ENCODE measurements at places on chromosomes 11 and 22.

- no peak for DNase-seq
Observed at GRCh38 chr11:95152876-95153856, 63.5 kb downstream of the ENDOD1 start.

GRCh38 chr11:87398931-87399330, 361.2 kb downstream of the TMEM135 start:
- DNase-seq = no peak

- DNase-seq = no peak
Observed at GRCh38 chr22:26463688-26464087, 19.9 kb downstream of the HPS4 start.

GRCh38 chr22:48945621-48946458, 881.8 kb downstream of the BRD1 start:
- no peak for DNase-seq

GRCh38 chr11:76854709-76855108, 6.0 kb upstream of the ACER3 start:
- no peak for DNase-seq

DNA sequence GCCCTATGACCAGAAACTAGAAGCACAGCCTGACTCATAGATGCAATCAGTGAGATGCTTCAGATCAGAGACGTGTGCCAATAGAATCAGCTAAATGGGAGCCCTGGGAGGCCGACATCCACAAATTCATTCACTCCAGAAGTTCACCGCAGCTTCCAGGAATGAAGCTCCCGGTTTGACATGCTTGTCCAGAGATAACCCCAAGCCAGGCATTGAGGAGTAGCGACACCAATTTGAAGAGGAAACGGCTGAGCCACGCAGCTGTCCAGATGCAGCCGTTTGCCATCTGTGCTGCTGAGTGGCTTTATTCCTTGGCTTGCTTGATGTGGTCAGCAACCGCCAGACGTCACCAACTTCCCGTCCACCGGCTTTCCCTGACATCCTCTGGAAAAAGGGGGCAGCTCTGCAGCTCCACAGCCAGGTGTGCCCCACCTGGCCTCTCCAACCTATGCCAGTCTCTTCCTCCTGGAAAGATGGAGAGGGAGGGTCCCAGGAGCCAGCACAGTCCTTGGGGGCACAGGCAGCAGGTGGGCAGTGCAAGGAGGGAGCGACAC, 123.9 kb upstream of the OPCML start:
- DNase-seq = no peak

DNA sequence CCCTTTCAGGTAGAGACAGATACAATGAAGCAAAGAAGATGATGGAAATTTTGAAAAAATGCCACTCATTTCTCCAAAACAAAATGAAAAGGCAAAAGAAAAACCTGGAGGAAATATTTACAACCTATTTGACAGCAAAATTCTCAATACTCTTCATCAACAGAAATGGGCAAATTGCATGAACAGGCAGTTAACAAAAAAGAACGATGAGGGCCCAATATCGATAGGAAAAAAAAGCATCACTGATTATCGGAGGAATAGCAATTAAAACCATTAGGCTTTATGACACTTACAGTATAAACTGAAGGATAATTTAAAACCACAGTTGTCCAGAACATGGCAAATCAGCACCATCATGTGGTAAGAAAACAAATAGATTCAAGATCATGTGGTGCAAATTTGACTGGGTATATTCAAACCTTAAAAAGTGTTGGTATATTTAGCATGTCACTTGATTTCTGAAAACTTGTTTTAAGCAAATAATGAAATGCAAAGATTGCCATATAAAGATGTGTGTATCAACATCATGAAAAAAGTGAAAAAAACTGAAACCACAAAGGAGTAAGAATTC, 222.9 kb downstream of the BRD1 start:
- no peak for DNase-seq

DNA sequence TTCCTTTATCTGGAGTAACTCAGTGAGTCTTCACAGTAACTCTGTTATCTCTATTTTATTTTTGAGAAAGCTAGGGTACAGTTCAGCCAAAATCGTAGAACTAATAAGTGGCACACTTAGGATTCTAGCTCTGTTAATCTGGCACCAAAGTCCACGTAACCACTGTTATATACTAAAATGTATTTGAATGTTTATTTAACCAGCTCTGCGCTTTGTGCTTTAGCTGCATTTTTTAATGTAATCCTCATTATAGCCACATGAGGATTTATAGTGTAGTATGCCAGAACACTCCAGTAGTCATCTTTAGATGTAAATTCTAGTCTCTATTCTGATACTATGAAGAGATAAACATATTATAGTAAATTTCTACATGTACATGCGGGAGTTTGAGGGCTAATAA, 36.8 kb downstream of the YAP1 start:
- DNase-seq = no peak

DNA sequence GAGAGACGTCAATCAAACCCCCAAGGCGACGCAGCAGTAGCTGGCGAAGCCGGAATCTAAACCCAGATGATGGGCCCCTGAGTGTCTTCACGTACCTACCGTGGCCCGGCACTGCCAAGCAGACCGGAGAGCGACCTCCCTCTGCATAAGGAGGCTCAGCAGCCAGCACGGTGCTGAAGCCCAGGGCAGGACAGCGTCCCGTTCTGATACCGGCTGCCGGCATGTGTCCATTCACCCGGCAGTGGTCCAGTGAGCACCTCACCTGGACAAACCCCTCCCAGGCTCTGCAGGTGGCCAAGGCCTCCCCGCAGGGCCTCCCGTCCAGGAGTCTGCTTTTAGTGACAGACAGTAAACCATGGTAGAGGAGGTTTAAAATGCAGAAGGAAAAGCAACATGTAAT, 142.0 kb downstream of the BRD1 start:
- DNase-seq = no peak

GRCh38 chr11:111735262-111736116, 30.7 kb downstream of the PPP2R1B start:
- DNase-seq = peak; percentile 95

GRCh38 chr11:62880803-62881578, at the start of gene SLC3A2:
TSS of gene SLC3A2 (plus strand) at chr11:62880896. CDS start at chr11:62881024, 128 bp downstream.
- DNase-seq = peak; percentile 92

- DNase-seq = no peak
Observed at GRCh38 chr11:18641677-18642076, 7.5 kb upstream of the SPTY2D1 start.

GRCh38 chr11:12506404-12506921, 129.1 kb downstream of the PARVA start:
- DNase-seq = no peak

DNA sequence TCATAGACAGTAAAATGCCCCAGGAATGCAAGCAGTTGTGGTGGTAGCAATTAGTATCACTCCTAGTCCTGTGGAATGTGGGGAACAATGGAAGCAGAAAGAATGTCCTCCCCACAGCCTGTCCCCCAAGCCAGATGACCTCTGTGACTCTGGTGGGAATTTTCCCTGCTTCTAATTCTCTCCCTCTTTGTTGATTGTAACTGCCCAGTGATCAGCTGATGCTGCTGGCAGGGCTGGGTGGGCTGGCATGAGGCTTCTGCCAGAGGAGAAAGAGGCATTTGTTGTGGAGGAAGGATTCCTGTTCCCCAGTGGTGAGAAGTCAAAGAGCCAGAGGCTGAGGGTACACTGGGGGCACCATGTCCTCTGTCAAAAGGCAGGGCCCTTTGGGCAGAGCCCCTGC, 116.7 kb upstream of the NCAM1 start:
- DNase-seq = no peak

- no peak for DNase-seq
Observed at GRCh38 chr11:35118906-35119305, 20.1 kb upstream of the CD44 start.

- DNase-seq = peak; percentile 67
Observed at GRCh38 chr11:118908901-118909618, 16.7 kb downstream of the BCL9L start.

DNA sequence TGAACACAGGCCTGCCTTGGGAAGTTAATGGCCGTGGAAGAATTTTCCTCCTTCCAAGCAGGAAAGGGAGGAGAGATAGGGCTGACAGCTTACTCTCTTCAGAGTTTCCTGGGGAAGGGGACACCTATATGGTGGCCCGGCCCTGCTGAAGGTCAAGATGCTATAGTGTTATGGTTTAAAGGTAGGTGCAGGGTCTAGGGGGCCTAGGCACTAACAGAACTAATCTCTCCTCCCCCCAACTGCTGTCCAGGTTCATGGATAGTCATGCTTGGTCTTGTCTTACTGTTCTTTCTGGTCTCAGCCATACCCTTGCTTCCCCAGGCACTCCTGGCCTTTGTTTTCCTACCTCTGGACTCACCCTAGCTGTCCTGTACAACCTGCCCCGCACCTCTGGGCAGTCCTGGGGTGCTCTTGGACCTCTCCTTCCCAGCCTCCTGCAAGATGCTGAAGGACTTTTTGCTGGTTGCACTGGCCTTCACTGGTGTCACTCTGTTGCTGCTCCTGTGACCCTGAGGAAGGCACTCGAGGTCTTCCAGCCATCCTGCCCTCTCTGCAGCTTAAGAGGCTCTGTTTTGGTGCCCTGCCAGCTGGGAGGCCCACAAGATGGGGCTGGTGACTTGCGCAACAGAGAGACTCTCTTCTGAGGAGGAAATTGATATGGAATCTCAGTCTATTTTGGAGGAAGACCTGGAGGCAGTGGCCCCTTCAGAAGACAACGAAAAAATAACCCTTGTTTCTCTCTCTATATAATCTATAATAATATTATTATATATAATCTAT, 17.9 kb downstream of the SEC14L3 start:
- no peak for DNase-seq

DNA sequence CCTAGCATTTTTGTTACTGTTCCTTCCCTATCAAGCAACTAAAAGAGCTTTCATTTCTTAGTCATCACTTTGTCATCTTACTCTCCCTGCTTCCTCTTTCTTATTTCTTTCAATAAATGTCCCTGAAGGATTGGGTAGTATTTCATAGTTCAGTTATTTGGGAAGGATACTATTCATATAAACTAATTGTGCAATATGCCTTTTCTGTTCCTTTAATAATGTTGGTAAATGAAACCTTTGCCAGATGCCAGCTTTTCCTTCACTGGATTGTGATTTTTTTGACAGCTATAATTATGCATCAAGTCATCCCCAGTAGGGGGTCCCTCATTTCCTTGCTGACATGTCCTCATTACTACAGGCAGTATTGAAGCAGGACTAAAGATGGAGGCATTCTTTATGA, 101.7 kb downstream of the ATM start:
- DNase-seq = peak; percentile 2

GRCh38 chr11:8285796-8286195, 22.1 kb upstream of the LMO1 start:
- DNase-seq = no peak

- DNase-seq = no peak
Observed at GRCh38 chr11:69919659-69920344, 100.6 kb upstream of the FGF3 start.

- peak; percentile 57 for DNase-seq
Observed at GRCh38 chr11:124763156-124763947, 1.3 kb upstream of the ESAM start.

DNA sequence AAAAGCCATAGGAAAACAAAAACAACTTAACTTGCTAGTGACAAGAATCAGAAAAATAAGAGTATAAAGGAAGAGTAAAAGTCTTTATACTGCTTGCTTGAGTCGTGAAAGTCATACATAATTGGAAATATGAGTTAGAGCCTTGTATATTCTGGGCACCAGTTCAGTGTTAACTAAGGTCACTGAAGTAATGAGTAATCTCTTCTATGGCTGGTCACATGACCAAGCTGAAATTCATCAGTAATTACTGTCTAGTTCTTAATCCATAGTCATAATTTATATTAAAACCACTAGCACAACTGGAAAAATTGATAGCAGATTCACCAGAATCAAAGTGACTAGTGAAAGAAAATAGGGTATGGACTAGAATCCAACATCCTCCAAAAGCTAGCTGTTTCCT, 84.4 kb upstream of the SLC5A12 start:
- DNase-seq = no peak

DNA sequence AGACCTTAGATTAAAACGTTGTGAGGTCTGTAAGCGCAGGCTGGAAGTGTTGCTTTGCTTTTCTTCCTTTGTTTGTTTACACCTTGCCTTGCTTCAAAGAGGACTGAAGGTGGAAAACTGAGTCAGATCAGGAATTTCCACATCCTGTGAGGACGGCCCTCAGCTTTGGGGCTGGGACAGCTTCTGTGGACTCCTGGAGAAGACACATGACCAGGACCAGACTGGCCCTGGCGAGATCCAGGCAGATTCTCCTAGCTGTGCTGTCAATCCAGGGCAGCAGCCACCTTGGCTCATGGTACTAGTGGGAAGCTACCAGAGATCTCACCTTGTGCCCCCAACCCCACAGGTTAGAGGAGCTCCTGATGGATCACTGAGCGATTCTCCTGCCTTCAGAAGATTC, 1461.9 kb downstream of the TBC1D22A start:
- DNase-seq = no peak

GRCh38 chr11:20861322-20861721, 191.9 kb downstream of the NELL1 start:
- no peak for DNase-seq

DNA sequence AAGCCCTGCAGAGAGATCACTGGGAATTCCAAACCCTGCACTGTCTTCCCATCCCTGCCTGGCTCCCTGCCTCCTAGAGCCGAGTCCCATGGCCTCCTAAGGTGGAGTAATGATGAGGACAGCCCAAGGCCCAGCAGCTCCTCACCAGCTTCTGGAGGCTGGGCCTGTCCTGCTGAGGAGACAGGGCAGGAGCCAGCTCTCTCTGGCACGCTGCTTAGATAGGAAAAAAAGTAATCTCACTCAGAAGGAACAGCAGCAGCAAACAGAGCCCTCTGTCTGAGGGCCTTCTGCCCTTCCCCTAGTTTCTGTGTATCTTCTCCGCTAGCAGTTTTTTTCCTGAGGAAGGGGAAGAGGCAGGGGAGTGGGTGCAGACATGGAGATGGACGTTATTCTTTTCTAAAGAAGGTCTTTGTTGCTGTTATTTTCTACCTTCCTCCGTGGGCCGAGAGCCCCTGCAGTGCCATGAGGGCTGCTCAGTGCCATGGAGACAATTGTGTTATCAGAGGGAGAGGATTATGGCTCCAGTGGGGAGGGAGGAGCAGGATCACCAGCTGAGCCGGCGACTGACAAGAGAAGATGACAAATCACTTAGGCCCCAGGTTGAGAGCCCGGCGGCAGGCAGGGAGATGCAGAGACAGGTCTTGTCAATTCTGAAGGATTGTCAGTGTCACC, 315.3 kb downstream of the BUD13 start:
- no peak for DNase-seq

GRCh38 chr11:75543806-75544205, 18.1 kb upstream of the GDPD5 start:
- DNase-seq = no peak

- no peak for DNase-seq
Observed at GRCh38 chr11:19803506-19803998, 90.9 kb downstream of the NAV2 start.

DNA sequence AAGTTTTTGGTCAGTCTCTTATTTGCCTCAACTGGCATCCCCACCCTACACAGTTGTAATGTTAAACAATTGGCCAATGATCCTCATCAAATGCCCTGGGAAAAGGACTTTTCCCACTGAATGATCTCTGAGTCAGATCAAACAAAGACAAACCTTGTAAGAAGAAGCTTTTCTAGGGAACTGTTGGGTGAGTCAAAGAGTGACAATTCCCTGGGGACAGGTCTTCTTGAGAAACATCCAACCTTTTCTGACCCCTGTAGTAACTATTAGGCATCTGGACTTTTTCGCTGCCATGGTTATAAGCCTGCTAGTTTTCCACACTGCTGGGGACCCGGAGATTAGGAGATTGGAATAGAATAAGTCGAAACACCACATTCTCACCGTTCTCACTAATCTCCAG, 789.8 kb upstream of the API5 start:
- DNase-seq = no peak

All from NCI-H226 (cell line).